ENCODE measurements at places on chromosomes 5 and 9. TPM values are rescaled to one million over a fixed set of nuclear protein-coding genes. Genes with fewer than 3 reads are reported as not detected.

GRCh38 chr9:126517833-126518356 is 95.8 kb upstream of the LMX1B start:
- DNase-seq = no peak

- no peak for DNase-seq
Measured at GRCh38 chr9:81499594-81499993, 189.8 kb downstream of the TLE1 start.

- DNase-seq = peak; percentile 99
Measured at GRCh38 chr5:112976432-112977309, at the start of gene DCP2. TSS of gene DCP2 (plus strand) at chr5:112976798. CDS start at chr5:112976934, 136 bp downstream.

The SHOC1 gene
- total RNA-seq = not detected

DNA sequence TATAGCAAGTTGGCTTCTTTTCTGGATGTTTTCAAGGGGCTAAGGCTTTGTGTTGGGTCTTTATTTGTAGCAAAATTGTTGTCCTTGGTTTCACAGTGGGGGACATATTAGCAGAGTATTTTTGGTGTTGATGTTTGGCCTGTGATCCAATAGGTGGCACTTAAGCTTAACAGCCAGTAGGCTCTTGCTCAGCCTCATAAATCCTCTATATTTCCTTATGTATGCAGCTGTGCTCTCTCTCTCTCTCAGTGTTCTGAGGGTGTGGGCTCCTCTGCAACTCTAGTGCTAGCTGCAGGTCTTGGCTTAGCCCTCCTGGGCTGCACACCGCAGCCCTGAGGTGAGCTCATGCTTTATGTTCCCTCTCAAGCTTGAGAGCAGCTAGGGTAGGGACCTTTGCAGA is 195.0 kb upstream of the GHR start:
- DNase-seq = no peak

GRCh38 chr9:107631788-107632187 is 142.2 kb upstream of the KLF4 start:
- DNase-seq = peak; percentile 86

DNA sequence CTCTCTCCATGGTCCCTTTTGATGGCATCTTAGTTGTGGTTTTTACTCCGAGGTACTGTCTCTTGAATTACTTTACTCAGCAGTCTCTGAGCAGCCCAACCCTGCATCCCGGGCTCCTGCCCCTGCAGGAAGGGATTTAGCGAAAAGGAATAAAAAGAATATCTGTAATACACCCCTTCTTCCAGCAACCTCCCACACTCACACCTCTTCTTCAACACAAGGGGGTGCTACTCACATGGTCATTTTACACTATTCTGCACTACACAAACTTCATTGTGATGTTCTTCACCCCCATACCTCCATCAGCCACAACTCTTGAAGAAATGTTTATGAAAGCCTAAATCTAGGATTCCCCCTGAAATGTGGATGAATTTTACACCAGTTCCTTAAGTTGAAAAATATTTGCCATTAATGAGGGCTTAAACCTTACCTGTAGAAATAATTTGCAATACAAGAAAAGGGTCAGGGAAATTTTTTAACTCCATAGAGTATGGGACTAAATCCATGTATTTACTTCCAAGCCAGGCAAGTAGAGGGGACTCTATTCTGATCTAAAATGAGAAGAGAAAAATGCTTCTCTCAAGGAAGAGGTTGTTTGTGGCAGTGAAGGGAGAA is 26.0 kb downstream of the TPD52L3 start:
- peak; percentile 9 for DNase-seq

DNA sequence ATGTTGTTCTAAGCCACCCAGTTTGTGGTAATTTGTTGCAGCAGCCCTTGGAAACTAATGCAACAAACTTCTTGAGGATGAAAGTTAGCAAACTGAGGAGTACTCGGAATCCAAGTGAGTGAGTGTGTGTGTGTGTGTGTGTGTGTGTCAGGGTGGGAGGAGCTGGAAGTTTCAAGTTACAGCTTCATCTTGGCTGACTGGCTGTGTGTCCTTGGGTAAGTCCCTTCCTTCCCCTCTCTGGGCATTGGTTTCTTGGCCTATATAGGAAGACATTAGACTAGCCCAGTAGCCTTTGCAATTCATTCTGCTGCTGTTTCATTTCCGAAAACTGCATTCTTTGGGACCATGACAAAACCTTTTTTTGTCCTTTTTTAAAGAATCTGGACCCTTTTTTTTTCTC is 157.2 kb downstream of the MELK start:
- no peak for DNase-seq
